ENCODE measurements at places on chromosomes 12 and 14. TPM values are rescaled to one million over a fixed set of nuclear protein-coding genes. Genes with fewer than 3 reads are reported as not detected.

The BTBD7 gene
- 11.5 TPM for total RNA-seq

The SDR39U1 gene
- total RNA-seq, result 32.9 TPM

The USP44 gene
- 1.6 TPM for total RNA-seq

The RNASE3 gene
- total RNA-seq, result not detected

The GDF11 gene
- 15.9 TPM for total RNA-seq

The CNTN1 gene
- total RNA-seq, result under 0.01 TPM

All from myometrial cell (primary cell).